Cortex of kidney (tissue), 1 donor: ENCODE measurements at places on chromosomes 11 and 22.

DNA sequence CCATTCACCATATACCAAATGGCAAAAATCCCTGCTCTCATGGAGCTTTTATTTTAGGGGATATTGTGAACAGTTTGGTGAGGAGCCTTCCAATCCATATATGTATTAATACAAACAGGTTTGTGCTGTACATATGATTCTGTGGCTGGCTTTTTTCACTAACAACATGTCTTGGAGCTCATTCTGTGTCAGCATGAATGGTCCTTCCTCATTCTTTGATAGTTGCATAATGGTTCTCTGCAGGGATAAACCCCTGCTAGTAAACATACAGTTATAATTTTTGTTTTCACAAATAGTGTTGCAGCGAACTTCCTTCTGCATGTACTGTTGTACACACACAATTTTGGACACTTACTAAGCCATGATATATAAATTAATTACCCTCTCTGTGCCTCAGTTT is 8.3 kb downstream of the PRR5L start:
- no peak for DNase-seq

- DNase-seq, result no peak
Observed at GRCh38 chr11:65851811-65852507, 6.0 kb downstream of the CFL1 start.

DNA sequence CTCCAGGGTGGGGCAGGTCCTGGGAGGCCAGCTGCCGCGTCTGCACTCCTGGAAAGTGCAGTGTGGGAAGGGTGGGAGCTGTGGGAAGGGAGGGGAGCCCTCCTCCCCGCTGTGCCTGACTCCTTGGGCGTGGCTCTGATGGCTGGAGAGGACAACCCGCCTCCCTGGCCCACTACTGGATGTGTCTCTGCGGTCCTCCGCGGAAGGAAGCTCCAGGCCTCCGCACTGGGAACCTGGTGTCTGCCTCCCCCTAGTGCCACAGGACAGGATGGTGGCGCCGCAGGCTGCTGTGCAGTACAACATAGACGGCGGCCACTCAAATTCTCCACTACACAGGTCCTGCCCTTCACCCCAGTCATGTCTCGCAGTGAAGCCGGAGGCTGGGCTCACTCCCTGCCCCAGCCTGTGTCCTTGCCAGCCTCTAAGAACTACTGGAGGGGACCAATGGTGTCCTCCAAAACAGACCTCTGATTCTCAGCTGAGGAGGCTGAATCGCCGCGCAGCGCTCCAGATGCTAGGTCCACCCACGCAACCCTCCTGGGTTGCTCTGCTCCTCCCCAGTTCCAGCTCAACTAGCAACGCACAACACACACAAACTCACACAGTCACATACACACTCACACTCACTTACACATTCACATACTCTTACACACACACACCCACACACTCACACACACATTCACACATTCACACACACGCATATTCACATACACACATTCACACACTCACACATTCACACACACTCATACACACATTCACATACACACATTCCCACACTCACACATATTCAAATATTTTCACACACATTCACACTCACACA is 12.4 kb upstream of the DSCAML1 start:
- no peak for DNase-seq

DNA sequence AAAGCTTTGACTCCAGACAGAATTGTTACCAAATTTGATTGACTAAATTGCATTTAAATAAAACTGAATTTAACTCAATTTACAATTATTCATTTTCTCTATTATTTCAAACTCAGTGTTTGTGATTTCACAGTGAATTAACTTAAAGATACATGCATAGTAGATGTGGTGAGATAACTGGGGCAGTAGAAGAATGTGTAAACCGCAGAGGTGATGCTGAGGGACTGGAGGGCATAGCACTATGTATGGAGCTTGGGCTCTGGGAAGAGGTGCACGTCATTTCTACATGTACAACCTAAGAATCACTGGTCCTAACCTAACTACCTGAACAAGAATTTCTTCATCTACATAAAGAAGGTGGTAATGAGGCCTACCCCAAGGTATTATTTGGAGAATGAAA is 13.7 kb downstream of the OR5B17 start:
- no peak for DNase-seq

DNA sequence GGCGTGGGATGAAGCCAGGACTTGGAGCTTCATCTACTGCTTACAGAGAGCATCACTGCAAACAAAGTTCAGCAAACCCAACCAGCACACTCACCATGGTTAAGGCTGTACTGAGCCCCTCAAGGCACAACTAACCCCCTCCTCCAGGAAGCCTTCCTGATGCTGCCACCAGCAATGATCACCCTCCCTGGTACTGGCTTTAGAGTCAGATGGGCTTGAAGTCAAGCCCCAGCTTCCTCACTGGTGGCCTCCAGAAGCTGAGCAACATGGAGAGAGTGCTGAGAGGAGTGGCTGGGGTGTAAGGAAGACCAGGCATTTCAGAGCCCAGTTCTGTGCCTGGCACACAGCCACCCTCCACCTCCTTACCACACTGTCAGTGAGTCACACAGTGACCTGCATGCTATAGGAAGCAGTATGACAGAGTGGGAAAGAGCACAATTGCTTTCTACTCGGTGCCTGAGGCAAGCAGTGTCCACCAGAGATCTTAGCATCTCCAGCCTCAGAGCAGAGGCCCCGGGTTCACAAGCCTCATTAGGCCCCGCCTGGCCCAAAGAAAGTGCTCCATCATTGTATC is 24.7 kb upstream of the BAIAP2L2 start:
- DNase-seq, result no peak

DNA sequence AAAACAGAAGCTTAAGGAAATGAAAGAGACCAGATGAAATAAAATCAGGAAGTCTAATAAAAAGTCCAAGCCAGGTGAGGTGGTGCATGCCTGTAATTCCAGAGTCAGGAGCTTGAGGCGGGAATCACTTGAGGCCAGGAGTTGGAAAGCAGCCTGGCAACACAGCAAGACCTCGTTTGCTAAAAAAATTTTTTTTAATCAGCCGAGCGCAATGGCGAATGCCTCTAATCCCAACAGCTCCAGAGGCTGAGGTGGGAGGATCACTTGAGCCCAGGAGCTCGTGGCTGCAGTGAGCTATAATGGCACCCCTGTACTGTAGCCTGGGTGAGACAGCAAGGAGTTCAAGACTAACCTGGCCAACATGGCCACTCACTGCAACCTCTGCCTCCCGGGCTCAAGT is 8.0 kb downstream of the RAB6A start:
- no peak for DNase-seq

DNA sequence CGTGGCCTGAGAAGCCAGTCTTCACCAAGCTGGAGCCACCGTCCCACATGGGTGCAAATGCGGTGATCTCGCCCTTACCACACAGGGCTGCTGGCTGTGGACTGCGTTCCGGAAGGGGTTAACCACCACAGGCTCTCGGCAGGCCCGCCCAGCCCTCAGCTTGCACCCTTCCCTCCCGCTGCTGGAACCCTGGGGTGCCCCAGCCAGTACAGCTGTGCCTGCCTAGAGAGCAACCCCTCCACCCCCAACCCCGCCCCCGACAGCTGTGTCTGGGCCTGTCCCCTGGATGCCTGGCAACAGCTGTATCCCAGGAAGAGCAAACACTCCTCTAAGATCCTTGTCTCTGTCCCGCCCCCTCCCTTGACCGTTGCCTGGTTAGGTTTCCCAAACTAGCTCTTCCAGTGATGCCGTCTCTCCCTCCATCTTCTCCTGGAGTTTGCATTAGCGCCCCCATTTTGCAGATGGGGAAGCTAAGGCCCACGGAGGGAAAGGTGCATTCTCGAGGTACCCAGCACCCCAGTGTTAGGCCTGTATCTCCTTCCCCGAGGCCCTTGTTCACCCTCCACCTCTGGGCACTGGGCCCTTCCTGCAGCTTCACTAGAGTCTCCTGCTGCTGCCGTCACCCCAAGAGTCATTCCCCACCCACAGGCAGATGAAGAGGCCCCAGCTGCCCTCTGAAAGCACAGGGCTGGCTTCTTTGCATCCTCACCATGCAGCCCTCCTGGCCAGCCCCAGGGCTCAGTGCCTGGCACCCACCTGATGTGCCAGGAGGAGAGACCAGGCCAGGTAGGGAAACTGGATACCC is 12.6 kb upstream of the COX8A start:
- no peak for DNase-seq

GRCh38 chr11:85758480-85759039 is 52.4 kb downstream of the SYTL2 start:
- no peak for DNase-seq

DNA sequence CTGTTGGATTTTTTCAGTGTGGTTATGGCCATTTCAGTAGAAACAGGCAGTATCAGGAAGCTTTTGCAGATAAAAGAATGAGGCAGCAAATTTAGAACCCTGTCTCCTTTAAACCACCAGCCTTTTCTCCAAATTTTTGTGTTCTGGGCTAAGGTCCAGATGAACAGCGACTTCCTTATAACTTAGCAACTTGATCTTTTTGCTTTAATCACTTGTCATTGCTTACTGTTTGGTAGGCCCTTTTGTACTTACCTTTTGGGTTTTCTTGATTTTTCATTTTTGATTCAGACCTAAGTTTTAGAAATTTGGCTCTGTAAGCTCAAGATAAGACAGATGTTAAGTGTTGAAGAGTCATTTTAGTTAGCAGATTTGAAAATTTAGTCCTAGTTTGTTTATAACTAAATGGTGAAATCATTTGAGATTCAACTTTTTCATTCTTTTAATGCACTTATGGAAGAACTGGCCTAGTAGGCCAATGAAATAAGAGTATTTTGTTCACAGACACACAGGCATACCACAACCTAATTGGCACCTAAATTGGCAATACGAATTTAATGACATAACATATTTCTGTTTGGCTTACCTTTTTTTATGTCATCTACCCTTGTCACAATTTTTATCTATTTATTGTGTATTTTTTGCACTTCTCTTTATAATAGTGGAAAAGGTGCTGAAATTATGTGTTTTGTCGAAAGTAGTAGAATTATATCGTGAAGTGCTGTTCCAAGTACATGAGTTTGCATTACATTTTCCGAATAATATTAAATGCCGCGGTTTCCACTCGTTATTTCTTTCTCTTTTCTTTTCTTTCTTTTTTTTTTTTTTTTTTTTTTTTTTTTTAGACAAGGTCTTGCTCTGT is 2.1 kb downstream of the RTN3 start:
- no peak for DNase-seq

DNA sequence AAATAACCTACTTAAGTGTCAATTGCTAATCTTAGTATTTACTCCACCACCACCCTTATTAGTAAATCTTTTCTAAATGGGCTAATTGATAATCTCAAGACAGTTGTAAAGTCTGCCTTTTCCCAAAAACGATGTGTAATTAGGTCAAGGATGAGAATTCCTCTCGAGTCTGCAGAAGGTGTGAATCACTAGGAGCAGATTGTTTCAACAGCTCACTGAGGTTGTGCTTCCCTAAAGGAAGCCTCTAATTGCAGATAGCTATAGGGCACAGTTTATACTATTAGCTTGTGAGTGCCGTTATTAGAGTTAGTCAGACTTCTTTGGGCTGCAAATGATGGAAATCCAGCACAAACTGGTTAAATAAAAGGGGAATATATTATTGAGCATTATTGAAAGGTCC is 84.9 kb downstream of the C11orf91 start:
- no peak for DNase-seq

DNA sequence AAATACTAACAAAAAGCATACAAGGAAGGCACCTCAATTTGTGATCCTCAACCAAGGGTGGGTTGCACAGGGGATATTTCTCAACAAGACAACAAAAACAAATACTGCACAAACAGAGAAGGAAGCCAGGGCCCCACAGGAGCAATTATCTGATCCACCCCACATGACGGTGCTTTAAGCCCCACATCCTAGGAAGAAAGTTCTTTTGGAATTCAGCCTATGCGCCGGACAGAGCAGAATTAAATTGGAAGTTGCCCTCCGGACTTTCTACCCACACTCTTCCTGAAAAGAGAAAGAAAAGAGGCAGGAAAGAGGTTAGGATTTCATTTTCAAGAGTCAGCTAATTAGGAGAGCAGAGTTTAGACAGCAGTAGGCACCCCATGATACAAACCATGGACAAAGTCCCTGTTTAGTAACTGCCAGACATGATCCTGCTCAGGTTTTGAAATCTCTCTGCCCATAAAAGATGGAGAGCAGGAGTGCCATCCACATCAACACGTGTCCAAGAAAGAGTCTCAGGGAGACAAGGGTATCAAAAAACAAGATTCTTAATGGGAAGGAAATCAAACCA is 40.6 kb downstream of the OSBP start:
- no peak for DNase-seq

GRCh38 chr11:95993438-95994298 is 69.8 kb upstream of the MTMR2 start:
- DNase-seq, result no peak

DNA sequence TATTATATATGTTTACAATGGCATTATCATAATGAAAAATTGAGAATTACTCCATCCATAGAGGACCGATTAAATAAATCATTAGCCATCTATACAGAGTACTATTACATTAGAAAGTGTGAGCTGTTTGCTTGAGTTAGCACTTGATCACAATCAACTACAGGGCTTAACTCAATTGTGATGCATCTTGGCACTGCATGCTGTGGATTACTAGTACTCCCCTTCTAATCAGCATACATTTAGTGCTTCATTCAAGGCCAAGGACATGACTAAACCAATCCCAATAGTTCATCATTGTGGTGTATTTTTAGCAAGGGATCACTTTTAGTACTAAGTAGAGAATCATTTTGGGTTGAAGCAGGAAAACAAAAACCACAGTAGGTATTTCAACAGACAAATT is 23.5 kb upstream of the ARHGAP42 start:
- DNase-seq, result no peak

GRCh38 chr11:24171869-24172268 is 325.0 kb upstream of the LUZP2 start:
- DNase-seq, result no peak

DNA sequence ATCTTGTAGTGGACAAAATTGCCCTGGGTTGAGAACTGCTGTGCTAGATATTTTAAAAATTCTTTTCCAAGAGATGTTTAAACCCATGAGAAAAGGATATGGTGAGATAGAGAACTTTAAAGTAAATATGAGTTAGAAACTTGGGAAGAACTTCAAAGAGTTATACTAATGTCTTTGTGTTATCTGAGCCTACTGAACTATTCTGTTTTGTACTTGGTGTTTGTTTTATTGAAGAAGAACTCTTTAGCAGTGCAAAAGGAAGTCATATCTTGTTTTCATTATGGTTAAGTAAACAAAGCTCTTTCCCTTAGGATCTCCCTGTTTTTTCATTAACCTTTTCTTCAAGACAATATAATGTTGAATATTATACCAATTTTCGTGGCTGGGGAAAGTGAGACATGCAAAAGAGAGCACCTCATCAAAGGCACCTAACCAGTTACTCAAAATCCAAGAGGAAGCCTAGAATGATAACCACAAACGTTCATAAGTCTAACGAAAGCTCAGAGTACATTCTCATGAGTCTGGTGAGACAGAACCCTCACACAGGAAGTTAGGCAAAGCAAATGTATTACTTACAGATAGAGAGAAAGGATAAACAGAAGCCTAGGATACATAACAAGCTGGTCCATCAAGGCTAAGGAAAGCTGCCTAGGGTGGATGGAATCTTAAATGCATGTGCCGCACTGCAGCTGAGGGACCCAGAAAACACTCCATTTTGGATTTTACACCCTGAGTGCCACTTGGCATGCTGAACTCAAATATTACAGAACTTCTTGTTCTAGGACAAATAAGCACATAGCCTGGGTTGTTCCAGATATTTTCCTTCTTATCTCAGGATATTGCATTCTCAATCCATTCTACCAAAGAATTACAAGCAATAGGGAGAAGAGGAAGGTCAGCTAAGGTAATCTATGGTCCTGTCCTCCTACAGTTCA is 112.5 kb upstream of the ANO3 start:
- no peak for DNase-seq
